ENCODE measurements at places on chromosomes 4 and X. TPM values are rescaled to one million over a fixed set of nuclear protein-coding genes. Genes with fewer than 3 reads are reported as not detected.

Gene GAGE1
- not detected for total RNA-seq

Gene PPEF2
- total RNA-seq = not detected

Gene RAB40AL
- not detected for total RNA-seq

Gene SFRP2
- not detected for total RNA-seq

Gene TMEM31
- not detected for total RNA-seq

Gene ZDHHC15
- not detected for total RNA-seq

Gene DNAAF6
- not detected for total RNA-seq

Gene NOX1
- total RNA-seq = not detected

Gene GYPB
- total RNA-seq = not detected

Gene BMP2K
- 62.2 TPM for total RNA-seq

Gene BTK
- total RNA-seq = not detected

Gene DCHS2
- under 0.01 TPM for total RNA-seq

Gene PAGE5
- total RNA-seq = not detected

Gene CABS1
- not detected for total RNA-seq

Gene CCDC120
- 2.1 TPM for total RNA-seq

Gene IDUA
- total RNA-seq = 2.4 TPM

Gene UGT2B11
- total RNA-seq = not detected

Gene HSFX2
- not detected for total RNA-seq

Gene TBX22
- total RNA-seq = not detected

Gene KIT
- 0.07 TPM for total RNA-seq
